Stimulated activated CD8-positive, alpha-beta memory T cell treated with anti-CD3 and anti-CD28 coated beads, Interleukin-15, amount 100 ng/mL, for 24 hours (primary cell): ENCODE measurements at places on chromosomes 16 and 17.

- DNase-seq, result no peak
Measured at GRCh38 chr16:3837851-3838586, 42.5 kb downstream of the CREBBP start.

- no peak for DNase-seq
Measured at GRCh38 chr17:51335006-51335590, 74.8 kb downstream of the UTP18 start.

- DNase-seq, result no peak
Measured at GRCh38 chr16:49531931-49532840, 158.6 kb downstream of the C16orf78 start.

DNA sequence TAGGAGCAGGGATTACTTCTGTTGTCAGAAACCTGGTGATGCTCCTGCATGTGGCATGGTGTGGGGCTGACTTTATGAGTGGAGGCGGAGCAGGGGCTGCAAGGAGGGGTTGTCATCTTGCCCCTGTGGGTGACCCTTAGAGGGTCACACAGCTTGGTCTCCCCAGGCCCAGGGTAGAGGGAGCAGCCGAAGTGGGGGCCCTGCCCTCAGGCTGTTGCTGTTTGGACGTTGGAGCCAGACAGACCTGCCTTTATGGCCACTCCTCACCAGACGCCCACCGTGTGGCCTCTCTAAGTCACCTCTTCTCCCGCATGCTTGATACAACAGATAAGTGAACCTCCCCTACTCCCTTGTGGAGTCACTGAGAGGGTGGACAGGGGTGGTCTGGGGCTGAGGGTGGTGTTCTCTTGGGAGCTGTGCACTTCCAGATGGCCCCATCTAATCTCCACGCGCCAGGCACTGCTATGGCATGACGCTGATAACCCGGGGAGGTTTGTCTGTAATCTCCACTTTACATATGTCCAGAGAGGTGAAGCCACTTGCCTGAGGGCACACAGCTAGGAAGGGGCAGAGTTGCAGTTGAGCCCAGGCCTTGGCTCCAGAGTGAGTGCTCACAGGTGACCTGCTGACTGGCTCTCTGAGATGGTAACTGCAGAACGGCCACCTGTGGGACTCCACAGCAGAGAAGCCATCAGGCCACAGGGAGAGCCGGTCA lies 10.0 kb downstream of the MAP2K3 start:
- no peak for DNase-seq

- no peak for DNase-seq
Measured at GRCh38 chr16:74743668-74744299, 30.8 kb downstream of the FA2H start.

DNA sequence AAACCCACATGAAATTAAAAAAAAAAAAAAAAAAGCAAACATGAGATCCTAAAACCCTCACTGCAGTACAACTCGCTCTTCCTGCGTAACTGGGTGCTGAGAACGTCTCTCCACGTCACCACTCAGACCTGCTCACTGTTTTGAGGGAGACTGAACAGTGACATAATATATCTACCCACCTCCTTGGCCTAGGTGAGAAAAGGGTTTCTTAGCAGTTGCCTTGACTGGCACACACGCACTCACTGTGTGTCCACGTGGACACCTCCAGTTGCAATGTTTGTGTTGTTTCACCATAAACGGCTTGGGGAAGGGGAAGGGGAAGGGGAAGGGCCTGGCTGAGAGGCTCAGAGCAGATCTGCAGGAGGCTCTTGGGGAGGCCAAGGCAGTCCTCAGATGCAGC lies 32.0 kb downstream of the FANCA start:
- no peak for DNase-seq
